DMS53 (cell line): ENCODE measurements at places on chromosomes 6 and 20.

- no peak for DNase-seq
Measured at GRCh38 chr6:13769655-13770053, 44.7 kb downstream of the MCUR1 start.

- DNase-seq = peak; percentile 18
Measured at GRCh38 chr20:62688855-62689460, 19.7 kb upstream of the NTSR1 start.

DNA sequence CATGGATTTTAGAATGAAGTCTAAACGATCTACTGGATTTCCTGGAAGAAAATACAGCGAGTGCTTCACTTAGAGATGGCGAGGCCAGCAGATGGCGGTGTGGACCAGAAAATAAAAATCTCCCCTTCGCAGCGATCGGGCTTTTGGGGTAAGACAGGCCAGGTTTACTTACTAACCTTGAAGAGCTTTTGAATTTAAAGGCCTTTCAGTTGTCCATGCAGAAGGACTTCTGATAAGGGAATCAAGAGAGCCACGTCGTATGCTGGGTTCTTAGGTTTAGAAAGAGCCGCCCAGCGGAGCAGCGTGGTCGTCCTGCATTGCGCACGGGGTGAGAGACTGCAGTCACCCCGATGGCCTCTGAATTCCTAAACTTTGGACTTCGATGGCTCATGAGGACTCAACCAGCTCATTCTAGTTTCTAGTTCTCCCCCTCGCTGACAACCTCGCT lies 125.2 kb upstream of the RALGAPA2 start:
- DNase-seq = peak; percentile 65

- DNase-seq = no peak
Measured at GRCh38 chr20:5748246-5748645, 2.0 kb upstream of the SHLD1 start.

DNA sequence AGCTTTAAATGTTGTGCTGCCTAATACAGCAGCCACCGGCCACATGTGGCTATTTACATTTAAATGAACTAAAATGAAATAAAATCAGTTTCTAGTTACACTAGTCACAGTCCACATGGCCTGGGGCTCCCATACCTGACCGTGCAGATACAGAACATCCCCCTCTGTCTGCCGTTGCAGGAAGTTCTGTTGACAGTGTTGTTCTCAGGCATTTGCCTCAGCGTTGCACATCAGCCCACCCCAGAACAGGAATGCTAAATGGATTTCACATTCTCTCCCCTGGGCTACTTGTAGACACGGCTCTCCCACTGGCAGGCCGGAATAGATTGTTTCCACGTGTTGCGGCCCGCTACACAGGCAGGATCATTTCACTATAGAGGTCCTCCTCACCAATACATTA lies 26.3 kb downstream of the JAG1 start:
- DNase-seq = peak; percentile 27

GRCh38 chr6:4924661-4925271 lies 79.1 kb downstream of the RPP40 start:
- DNase-seq = no peak

GRCh38 chr20:48384147-48384818 lies 443.5 kb downstream of the PREX1 start:
- DNase-seq = peak; percentile 8

GRCh38 chr20:58416835-58417234 lies 27.8 kb downstream of the VAPB start:
- DNase-seq = peak; percentile 28

DNA sequence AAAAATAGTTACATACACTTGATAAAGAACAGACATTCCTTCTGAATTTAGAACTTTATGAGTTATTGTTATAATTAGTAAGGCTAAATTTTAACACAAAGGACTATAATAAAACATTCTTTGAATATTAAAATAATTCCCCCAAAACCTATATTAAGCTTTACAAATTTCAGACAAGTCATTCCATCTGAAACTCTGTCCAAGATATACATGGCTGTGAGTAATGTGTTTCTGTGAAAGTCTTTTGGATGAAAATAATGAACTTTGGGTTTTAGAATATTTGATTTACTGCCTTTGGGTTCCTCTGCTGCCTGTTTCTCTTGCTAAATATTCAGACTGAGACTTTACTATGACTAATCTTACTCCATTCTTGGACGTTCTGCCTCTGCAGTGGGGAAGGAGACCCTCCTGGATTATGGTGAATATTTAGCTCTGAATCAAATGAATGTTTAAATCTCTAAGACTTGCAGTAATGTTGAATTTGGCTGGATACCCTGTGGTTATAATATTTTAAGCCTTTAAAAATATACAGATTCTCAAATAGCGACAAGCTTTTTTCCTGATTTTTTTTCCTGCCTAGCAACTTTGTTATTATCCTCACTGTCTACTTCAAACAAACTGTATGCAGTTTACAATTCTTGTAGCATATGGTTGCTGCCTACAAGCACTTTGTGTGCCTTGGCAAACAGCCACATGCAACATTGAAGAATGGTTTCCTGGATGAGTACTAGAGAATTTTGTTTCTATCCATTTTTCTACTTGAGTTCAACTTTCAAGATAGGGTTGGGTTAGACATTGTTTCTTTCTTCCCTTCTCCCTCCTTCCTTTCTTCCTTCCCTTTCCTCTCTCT lies 51.4 kb downstream of the TXLNB start:
- peak; percentile 81 for DNase-seq
